ENCODE measurements at places on chromosomes 5 and 9.

- DNase-seq, result no peak
Observed at GRCh38 chr5:107516452-107517184, 154.1 kb downstream of the EFNA5 start.

- DNase-seq, result no peak
Observed at GRCh38 chr9:14403081-14403480, 89.1 kb upstream of the NFIB start.

DNA sequence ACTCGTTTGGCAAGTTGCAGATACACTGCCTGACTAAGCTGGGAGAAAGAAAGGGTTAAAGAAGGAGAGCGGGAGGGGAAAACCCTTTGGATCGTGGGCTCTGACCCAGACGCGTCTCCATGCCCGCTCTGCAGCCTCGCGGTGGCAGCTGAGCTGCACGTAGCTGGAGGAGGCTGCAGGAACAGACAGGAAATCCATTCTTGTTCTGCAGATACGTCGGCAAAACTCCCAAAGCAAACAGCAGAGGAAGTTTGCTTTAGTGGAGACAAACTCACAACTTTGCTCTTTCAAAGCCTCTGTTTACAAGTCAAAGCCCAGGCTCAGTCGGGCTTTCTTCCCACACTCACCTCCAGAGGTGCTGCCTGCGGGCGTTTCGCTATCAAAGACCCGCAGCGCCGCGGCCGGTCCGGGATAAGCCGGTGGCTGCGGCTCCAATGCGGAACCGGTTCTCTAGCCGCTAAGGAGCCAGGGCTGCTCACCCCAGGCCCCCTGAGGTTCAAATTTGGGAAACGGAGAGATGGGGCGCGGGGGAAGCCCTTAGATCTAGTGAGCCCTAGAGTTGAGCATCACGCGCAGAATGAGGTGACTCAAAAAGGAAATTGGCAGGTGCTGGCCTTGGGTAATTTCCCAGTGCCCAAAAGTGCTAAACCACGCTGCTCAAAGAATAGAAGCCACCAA, 60.7 kb downstream of the MAT2B start:
- no peak for DNase-seq

DNA sequence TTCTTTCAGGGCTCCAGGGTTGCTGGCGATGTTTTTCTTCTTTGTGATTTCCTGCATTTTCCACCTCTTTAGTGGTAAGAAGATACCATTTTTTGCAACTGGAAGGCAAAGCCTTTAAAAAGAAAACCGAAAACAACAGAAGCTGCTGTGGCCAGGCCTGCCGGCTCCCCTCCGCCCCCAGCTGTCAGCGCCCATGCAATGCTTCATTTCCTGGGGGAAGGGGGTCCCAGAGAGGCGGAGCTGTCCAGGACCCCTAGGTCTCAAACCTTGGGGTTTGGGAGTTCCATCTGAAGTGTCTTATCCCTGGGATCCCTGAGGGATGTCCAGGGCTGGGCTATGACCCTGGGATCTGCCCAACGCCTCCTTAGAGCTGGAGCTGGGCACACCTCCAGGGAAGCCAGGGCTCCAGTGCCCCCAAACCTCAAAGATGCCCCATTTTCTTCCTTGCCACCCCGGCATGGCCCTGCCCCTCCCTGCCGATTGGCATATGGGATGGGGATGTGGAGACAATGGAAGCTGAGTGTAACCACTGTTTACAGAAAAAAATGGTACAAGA, 257.2 kb upstream of the MVB12B start:
- DNase-seq, result no peak

GRCh38 chr5:6713274-6714225, at the start of gene TENT4A:
Gene TENT4A (plus strand): TSS chr5:6713432. CDS start chr5:6713984, 552 bp downstream.
- peak; percentile 36 for DNase-seq

DNA sequence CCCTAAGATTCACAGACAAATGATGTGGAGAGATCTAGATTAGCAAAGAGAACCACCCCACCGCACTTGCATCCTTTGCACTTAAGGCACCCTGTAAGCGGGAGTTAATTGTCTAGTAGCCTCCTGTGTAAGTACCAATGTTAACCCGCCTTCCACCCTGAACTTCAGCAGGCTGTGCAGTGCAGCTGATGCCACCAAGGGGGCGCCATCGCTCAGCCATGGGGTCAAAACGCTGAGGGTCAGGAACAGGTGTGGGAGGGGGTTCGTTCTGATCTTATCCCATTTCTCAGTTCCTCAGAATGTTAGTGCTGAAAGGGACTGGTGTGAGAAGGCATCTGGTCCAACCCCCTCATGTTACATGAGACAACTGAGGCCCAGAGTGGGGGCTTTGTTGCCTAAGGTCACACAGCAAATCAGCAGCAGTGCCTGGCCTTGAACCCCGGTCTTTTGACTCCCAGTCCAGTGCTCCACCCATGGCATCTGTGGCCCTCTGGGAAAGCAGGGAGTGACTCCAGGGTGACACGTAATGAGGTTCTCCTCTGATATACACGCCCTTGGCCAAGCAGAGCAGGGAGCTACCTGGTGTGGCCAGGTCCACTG, 57.3 kb downstream of the CYFIP2 start:
- DNase-seq, result no peak

- DNase-seq, result no peak
Observed at GRCh38 chr5:26881901-26882300, 156.5 kb downstream of the CDH9 start.

- no peak for DNase-seq
Observed at GRCh38 chr5:13246053-13246452, 698.4 kb downstream of the DNAH5 start.

- DNase-seq, result no peak
Observed at GRCh38 chr9:93010056-93010455, 48.4 kb upstream of the SUSD3 start.

- DNase-seq, result no peak
Observed at GRCh38 chr9:83444110-83444509, 94.1 kb downstream of the FRMD3 start.

DNA sequence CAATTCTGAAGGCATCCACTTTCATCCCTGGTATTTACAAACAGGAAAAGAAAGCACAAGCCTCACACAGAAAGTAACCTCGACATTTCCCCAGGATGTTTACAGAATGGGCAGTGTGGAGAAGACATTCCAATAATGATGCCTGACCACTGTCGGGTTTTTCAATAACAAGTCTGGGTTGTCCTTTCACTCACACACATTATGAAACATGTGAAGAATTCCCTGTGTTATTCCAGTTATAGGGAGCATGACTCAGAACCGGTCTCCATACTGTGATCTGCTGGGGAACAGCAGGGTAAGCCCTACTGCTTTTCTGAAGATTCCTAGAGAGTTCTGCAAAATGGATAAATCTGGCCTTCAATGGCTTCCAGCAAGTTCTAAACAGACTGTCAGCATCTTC, 155.3 kb downstream of the ADAMTS12 start:
- no peak for DNase-seq

DNA sequence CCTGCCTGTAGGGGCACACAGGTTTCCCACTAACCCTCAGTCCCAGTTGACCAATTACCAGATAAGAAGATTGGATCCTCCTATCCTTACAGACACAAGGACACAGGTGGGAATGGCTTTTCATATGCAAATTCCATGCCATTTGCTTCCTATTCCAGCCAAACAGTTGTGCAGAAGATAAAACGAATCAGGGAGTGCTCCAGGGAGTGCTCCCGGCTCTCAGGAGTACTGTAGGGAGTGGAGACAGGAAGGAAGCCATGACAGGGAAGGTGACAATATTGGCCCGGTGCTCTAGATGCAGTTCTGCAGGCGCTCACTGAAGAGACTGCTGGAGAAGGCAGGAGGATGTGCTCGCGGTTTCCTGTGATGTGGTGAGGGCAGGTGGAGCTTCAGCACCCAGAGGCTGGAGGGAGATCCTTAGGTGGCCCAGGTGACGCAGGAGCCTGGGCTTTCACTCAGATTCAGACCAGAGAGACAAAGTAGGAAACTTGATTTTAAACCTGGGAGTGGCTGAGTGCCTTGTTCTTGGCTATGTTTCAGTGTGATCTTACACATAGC, 260.0 kb downstream of the AUH start:
- DNase-seq, result no peak

GRCh38 chr5:108521841-108522506, 140.1 kb upstream of the FBXL17 start:
- peak; percentile 87 for DNase-seq

GRCh38 chr5:18544421-18544820, 910.2 kb downstream of the TAF11L14 start:
- no peak for DNase-seq

GRCh38 chr9:123616707-123617106, 260.7 kb downstream of the CRB2 start:
- DNase-seq, result no peak

DNA sequence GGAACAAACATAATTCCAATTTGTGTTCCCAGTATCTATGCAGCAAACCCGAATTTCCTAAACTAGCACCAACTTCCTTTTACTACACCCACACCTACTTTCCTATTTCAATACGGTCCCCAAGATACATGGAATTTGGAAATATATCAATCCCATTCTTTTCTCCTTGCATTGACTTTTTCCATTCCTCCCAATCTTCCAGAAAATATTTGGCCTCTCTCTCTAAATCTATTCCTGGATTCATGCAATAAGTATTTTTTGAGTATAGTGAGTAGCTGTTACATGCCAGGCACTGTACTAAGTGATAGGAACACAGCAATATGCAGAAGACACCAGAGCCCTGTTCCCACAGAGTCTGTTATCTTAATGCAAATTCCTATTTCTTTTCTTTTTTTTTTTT, 216.2 kb upstream of the PIK3R1 start:
- no peak for DNase-seq

GRCh38 chr9:21324047-21324446, 11.2 kb downstream of the KLHL9 start:
- no peak for DNase-seq

DNA sequence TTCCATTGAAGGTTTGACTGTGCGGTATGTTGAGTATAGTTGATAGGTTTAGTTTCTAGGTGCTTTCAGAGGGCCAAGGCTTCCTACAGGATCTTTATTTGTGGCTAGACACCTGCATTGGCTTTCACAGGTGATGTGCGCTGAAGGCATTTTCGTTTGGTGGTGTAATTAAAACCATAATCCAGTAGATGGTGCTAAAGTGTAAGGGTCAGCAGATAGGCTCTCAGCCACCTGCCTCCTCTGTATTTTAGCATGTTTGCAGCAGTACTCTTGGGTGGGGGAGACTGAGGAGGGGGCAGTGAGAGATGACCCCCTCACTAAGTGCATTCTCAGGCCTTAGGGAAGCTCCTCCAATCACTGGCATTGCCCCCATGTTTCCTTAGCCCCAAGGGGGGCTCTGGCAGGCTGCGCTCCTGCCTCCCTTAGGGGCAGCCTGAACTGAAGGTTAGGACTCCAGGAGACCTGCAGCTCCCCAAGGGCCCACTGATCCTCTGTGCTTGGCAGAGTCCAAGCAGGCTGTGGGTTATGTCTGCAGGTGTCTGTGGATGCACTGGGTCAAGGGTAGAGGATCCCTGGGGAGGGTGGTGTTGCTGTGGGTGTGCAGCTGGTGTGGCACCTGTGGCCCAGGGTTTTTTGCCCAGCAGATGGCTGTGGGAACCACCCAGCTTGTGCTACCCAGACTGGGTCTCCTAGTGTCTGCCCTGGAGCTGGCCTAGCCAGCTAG, 23.4 kb downstream of the CDK20 start:
- peak; percentile 56 for DNase-seq

DNA sequence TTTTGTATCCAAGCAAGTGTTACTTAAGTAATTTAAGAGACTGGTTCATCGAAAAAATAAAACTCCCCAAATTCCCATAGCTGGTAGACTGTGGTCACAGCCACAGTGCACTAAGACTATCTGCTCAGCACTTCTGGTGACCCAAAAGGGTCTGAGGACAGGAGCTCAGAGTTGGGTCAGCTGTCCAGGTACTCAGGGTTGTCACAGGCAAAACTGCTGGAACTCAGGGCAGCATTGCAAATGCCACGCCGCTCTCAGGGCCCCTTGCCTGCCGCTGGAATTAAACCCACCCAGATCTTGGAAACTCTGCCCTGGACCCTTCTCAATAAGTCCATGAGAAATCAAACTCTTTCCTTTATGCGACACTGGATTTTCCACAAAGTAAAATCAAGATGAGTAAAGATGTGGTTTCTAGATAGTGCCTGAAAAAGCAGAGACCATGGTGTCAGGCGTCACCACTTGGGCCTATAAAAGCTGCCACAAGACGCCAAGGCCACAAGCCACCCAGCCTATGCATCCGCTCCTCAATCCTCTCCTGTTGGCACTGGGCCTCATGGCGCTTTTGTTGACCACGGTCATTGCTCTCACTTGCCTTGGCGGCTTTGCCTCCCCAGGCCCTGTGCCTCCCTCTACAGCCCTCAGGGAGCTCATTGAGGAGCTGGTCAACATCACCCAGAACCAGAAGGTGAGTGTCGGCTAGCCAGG, at the start of gene IL13:
Gene IL13 (plus strand): TSS at position 498 of the 705 bp plus-strand sequence. CDS start 14 bp downstream, at position 512.
- DNase-seq, result no peak

DNA sequence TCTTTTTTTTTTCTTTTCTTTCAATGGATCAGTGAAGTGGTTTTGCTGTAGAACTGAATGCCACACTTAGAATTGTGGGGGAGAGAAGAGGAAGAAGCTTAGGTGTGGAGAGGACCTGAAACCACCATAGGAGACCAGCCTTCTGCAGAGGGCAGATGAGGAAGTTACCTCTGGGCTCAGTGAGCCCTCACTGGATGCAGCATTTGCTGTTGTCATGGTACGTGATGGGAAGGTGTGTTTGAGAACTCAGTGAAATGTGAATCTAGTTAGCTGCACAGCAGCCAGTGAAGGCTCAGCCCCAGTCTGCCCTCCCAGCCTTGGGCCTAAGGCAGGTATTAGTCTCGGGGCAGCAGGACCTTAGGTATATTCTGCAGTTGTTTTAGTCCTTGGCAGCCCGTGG, 17.5 kb downstream of the CYFIP2 start:
- no peak for DNase-seq

DNA sequence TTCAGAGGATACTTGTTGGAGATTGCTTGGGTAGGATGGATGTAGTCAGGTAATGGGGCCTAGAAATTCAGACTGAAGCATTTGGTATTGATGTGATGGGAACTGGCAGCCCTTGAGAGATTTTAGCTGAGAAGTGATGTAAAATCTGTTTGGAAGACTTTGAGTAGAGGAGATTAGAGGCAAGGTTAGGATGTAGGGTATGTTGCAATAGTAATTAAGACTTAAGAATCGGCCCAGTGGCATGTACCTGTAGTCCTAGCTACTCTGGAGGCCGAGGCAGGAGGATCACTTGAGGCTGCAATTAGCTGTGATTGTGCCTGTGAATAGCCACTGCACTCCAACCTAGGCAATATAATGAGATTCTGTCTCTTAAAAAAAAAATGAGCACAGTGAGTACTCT, 6.7 kb downstream of the NSD1 start:
- DNase-seq, result no peak

GRCh38 chr9:37209431-37210386, 89.3 kb downstream of the ZCCHC7 start:
- DNase-seq, result peak; percentile 91

DNA sequence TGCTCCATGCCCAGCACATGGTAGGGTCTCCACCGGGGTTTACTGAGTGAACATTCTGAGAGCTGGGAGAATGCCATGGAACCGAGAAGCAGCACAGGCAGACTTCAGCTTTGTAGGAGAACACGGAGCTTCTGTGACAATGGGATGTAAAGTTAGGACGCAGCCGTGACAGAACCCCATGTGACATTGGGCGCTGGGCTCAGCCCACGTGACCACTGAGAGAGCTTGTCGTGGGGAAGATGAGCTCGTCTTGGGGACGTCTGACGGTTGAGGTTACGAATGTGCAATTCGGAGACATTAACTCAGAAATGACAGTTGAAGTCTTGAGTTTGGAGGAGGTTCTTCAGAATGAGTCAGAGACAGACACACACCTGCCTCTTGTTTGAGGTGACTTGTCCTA, 13.5 kb downstream of the SDHA start:
- no peak for DNase-seq

Data from OCI-M1 (cell line).